ENCODE measurements at places on chromosomes 12 and 14.

- no peak for DNase-seq
Observed at GRCh38 chr14:64763801-64764621, 59.8 kb downstream of the PLEKHG3 start.

- no peak for DNase-seq
Observed at GRCh38 chr12:111759271-111759670, 7.5 kb upstream of the ALDH2 start.

GRCh38 chr14:74509587-74510222, 16.1 kb downstream of the ISCA2 start:
- no peak for DNase-seq

GRCh38 chr12:104049278-104049902, 597 bp downstream of the GLT8D2 start:
- DNase-seq: peak; percentile 11

- DNase-seq: peak; percentile 84
Observed at GRCh38 chr14:105448706-105449111, 25.9 kb upstream of the CRIP2 start.

DNA sequence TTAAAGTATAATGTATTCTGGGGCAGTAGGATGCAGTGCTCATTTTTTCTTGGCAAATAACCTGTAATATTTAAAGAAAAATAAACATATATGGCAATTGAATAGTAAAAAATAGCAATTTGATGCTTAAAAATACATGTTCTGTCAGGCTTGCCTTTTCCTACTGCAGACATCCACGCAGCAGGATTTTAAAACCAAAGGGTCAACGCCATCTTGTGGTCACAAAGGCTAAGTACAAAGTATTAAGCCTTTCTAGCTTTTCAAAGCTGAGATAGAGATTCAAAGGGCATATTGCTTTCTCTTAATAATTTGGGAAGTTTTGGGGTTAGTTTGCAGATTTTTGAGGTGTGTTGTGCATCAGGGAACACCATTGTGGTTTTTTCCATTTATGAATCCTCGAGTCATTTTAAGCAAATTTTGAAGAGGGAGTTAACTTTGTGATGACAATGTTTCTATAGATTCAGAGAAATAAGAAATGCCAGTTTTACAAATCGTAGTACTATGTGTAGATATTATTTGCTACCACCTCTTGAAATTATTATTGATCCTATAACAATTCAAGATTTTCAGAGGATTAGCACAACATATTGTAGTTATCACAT, 4.7 kb upstream of the CCER1 start:
- peak; percentile 26 for DNase-seq

DNA sequence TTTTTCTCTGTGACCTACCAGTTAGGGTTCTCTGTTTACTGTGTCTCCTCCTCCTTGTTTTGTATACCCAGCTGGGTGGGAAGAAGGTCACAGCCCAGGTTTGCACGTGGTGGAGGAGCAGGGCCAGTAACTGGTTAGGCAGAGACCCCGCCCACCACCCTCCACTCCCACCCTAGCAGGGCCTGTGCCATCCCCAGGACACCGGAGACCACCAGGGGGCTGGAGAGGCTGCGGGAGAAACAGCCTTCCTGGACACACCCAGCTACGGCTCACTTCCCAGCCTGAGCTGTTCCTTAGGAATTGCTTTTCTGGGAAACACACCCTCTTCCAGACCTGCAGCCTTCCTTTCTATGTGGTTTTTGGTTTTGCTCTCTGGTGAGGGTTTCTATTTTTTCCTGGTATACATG, 21.1 kb downstream of the BDKRB2 start:
- DNase-seq: peak; percentile 33

- no peak for DNase-seq
Observed at GRCh38 chr12:69555461-69555860, 29.8 kb upstream of the CCT2 start.

DNA sequence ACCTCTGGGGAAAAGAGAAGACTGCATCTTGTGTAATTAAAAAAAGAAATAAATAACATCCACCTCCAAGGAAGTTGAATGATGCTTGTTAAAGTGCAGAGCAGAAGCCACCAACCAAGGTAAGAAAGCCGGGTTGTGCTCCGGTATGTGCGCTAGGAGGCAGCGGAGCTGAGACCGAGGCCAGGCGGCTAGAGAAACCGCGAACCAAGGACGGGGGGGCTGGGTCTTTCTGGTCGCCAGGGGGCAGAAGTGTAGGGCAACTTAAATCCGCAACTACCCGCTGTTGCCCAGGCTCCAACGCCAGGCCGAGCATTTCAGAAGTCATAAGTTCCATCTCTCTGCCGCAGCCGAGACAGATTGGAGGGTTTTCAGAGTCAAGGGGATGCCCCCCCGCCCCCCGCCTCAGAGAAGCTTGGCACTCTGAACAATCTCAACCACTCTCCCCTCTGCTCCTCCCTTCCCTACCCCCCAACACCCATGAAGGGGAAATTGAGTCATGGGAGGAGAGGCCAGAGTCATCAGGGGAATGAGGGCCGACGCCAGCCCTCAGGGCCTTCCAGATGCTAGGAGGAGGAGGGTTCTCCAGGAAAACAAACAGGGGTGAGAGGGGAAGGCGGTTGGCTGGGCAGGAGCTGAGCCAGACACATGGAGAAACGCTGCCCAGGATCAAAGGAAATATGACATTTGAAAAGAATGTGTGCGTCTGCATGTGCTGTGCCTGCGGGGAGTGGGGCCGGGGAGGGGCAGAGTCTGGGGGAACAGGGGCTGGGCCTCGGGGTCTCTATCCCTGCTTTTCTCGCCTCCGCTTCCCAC, 2.2 kb upstream of the NFATC4 start:
- peak; percentile 87 for DNase-seq

DNA sequence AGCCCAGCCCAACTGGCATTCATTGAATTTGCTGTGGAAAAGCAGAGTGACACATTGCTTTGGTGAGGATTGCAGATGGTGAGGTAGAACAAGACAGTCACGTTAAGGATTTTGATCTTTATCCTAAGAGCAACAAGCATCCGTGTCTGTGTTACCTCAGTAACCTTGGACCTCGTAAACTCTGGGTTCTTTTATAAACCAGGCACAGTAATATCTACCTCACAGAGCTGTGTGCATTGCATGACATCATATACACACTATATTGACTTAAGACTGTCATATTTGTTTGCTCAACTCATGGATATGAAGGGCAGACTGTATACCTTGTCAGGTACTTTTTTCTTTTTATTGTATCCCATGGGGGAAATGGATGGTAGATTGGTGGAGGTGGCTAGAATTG, 156.2 kb downstream of the ETV6 start:
- no peak for DNase-seq

DNA sequence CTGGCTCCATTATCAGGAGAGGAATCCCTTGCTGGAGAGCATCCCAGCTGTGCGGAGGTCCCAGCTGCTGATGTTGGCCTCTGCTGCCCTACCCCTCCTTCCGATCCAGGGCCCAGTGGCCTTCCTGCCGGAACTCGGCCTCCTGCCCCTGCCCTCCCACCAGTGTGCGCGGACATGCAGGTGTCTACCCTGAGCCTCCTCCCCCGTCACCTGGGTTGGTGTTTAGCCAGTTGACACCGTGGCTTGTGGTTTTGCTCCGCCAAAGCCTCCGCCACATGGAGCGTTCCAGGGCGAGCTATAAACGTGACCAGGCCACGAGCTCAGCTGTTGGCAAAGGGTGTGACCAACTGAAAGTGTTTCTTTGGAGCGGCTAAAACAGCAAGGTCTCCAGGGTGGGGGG, 1104.3 kb downstream of the BCL11B start:
- no peak for DNase-seq

- no peak for DNase-seq
Observed at GRCh38 chr14:98008381-98009113, 1211.4 kb downstream of the VRK1 start.

DNA sequence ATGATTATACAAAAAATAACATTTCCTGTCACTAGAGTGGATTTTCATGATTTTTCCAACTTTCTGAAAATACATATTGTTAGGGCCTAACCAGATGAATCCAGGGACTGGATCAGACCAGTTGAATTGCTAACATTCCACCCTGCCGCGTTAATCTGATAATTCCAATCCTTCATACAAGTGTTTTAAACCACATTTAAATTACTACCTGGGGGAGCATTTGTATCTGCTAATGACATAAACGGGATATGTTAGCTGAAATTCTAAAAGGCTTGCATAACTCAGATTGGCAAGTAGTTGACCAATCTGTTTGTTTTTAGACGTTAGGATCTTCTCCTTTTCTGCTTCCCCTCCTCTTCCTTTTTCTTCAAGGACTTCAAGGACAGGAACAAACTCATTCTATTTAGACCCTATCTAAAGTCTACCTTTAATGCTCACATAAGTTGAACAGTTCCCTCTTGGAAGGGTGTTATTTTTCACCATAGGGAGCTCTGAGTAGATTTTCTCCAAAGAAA, 239.0 kb downstream of the ADAMTS20 start:
- DNase-seq: no peak

DNA sequence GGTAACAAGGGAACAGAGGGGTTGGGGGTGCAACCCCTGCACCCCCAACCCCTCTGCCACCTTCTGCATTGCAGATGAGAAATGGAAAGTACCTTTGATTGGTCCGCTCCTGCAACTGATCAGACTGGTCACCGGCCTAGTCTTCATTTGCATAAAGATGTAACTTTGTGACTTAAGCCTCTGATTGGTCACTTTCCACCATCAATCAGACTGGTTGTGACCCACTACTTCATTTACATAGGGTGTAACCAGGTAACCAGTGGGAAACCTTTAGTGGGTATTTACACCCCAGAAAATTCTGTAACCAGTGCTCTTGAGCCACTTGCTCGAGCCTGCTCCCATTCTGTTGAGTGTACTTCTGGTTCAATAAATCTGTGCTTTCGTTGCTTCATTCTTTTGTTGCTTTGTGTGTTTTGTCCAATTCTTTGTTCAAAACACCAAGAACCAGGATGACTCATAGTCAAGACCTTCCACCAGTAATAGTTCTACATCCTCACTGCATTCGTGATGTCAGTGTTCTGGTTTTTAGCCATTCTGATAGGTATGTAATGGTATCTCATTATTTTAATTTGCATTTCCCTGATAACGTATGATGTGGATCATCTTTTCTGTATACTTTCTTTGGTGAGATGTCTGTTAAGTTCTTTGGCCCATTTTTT, 30.8 kb downstream of the LEMD3 start:
- DNase-seq: no peak

- no peak for DNase-seq
Observed at GRCh38 chr14:52039124-52039815, 29.6 kb downstream of the NID2 start.

DNA sequence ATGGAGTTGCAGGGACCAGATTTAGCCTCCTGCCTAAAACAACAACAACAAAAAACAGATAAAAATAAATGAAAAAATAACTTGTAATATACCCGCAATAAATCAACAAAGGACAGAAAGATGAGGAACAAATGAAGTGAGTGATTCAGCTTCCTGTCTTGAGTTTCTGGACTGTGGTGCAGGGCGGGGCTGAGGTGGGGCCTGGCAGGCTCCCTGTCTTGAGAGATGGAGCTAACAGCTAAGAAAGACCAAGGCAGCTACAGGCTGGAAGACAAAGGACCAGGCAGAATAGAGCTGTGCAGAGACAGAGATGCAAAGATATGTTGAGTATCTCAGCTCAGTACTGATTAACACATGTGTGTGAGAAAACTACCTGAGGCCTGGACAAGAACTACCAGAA, 879.2 kb downstream of the AACS start:
- DNase-seq: no peak

DNA sequence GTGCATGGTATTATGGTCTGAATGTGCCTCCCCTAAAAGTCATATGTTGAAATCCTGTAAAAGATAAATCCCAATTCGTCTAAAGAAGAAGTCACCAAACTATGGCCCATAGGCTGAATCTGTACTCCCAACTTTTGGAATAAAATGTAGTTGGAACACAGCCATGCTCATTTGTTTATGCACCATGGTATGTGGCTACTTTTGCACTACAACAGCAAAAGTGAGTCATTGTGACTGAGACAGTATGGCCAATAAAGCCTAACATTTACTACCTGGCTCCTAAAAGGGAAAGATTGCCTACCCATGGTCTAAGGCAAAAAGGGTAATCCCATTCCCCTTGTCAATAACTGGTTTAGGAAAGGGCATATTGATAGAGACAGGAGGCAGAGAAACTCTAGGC, 101.8 kb downstream of the LRIG3 start:
- no peak for DNase-seq

GRCh38 chr14:69312608-69313007, 52.6 kb downstream of the GALNT16 start:
- DNase-seq: no peak

DNA sequence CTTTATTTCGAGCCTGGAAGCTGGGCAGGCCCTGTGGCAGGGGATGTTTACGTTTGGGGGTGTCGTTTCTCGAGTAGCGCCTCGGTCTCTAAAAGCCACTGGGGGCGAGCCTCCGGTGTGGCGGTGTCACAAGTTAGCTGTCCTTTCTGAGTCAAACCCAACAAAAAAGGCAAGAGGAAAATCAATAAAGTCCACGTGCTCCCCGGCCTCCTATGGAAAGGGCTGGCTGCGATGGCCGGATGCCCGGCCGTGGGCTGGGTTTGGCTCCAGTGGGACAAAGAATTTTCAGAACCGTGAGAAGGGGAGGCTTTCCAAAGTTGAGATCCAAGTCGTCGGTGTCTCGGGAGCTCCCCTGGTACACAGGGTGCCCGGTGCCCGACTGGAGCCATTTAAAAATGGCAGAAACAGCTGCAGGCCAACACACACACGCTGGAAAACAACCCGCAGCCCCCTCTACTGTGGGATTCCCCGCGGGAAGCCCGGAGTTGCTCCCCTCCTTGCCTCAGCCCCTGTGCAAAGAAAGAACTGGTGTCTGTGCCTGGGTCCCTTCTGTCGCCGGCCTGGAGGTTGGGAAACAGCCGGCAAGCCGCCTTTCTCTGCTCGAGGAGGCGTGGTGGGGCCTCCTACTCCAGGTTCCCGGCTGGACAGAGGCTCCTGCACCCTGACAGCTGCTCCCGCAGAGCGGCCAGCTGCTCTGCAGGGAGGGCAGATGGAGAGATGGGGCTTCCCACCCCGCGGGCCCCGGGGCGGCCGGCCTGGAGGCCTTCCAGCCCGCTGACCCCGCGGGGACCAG, 1.9 kb downstream of the BCL7A start:
- DNase-seq: peak; percentile 23

GRCh38 chr14:97866664-97867063, 1069.5 kb downstream of the VRK1 start:
- no peak for DNase-seq

DNA sequence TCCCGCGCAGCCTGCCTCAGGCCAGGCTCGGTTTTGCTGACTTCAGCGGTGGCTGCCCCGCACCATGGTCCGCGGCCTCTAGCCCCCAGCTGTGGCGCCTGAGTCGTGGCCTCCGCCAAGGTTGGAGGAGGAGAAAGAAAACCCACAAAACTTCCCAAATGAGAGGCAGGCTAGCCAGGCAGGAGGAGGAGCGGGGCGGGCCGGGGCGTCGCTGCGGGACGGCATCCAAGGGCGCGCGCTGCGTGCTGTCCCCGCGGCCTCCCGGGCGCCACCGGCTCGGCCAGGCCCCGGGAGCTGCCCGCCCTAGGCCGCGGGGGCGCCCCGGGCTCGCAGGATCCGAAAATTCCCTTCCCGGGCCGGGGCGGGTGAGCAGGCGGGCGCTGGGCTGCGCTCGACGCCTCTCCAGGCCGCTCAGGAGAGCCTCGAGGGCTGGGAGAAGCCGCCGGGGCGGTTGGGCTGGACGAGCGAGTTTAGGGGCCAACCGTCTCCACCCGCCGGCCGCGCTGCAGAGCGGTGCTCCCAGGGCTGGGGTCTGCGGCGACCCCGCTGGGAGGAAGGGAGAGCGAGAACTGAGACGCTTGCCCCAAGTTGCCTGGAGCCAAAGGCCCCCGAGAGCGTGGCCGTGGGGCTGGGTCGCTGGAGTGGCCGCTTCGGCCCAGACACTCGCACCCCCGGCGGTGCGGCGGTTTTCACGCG, at the start of gene EFS:
Gene EFS, minus strand, starts transcription at position 137 of the 696 bp plus-strand sequence. CDS start 147 bp downstream, outside the sequence.
- DNase-seq: peak; percentile 35

All from endothelial cell (in vitro differentiated cells).